ENCODE measurements at places on chromosomes 11 and 22. TPM values are rescaled to one million over a fixed set of nuclear protein-coding genes. Genes with fewer than 3 reads are reported as not detected.

The CASP5 gene
- not detected for total RNA-seq

The CRYBB2 gene
- not detected for total RNA-seq

The DMC1 gene
- total RNA-seq: not detected

The TRPM5 gene
- total RNA-seq: not detected

The FERMT3 gene
- 7.2 TPM for total RNA-seq

The CECR2 gene
- total RNA-seq: 4.9 TPM

The CADM1 gene
- 27.7 TPM for total RNA-seq

The MGAT3 gene
- total RNA-seq: 0.05 TPM

The GALNT18 gene
- 10.8 TPM for total RNA-seq

The SLC5A12 gene
- total RNA-seq: 0.21 TPM

The LRP4 gene
- 1.1 TPM for total RNA-seq

The KCNQ1 gene
- total RNA-seq: 2.4 TPM
